ENCODE measurements at places on chromosomes 6 and 20. TPM values are rescaled to one million over a fixed set of nuclear protein-coding genes. Genes with fewer than 3 reads are reported as not detected.

Gene EMILIN3
- total RNA-seq: 0.46 TPM

Gene SSTR4
- not detected for total RNA-seq

DNA sequence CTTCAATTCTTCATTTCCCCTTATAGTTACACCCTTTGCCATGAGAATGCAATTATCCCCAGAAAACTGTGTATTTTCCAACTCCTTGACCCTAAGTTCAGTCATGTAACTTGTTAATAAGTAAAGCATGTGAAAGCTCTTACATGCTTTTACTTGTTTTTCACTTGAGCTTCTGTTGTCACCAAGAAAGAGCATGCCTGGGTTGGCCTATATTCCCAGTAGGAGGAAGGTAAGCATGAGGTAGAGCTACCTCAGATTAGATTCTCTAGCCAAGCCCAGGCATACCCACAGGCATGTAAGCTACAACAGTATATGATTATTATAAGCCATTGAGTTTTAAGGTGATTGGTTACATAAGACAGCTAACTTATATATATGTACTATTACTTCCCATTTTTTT lies 101.7 kb upstream of the SMLR1 start:
- DNase-seq: no peak

DNA sequence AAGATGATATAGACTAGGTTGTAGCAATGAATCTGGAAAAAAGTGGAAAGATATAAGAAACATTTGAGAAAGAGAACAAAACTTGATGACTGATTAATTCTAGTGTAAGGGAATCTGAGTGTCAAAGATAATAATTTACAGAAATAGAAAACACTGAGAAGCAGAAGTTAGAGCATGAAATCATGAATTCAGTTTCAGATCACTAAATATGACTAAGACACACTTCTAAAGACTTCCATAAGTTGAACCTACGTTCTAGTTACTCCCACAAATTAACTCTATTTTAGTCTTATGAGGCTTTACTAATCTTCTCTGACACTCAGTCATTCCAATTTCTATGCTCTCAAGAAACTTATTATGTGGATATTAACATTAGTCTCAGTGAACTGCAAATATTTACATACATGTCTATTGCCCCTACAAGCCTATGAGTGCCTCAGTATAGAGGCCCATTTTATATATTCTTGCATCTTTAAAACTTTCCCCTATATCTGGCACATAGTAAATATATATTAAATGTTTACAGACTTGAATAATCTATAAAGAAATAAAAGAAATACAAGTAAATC lies 30.4 kb downstream of the IBTK start:
- DNase-seq: no peak

DNA sequence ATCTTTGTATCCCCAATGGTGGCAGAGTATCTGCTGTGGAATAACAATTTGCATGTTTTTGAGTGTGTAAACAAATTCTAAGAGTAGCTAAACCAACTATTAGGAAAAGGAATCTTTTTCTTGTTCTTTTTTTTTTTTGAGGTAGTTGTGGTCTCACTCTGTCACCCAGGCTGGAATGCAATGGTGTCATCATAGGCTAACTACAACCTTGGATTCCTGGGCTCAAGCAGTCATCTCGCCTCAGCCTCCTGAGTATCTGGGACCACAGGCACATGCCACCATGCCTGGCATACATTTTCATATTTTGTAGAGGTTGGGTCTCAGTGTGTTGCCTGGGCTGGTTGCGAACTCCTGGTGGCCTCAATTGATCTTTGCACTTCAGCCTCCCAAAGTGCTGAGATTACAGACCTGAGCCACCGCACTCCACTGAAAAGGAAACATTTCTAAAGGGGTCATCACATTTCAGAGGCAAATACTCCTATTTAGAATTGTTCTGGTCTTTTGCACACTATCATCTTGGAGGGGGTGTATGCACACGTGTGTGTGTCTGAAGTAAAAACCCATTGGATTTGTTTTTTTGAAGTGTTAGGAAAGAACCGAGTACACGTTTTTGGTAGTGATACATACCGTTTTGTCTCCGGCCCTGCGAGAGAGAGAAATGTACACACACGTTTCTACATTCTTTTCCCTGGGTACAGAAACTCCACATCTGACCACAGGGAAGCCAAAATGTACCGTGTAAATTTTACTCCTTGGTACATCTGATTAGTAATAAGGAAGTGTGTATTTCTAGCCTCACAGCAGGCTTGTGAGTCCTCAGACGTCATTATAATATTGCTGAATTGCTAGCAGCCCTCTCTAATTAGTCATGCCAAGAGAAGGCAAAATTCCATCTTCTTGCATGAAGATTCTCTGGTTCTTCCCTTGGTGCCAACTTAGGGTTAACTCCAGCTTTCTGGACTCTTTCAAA lies 183.6 kb downstream of the JARID2 start:
- no peak for DNase-seq

- no peak for DNase-seq
Measured at GRCh38 chr6:52049252-52050050, 38.0 kb downstream of the PKHD1 start.

- DNase-seq: no peak
Measured at GRCh38 chr6:37845930-37846329, 26.4 kb downstream of the ZFAND3 start.
